ENCODE measurements at places on chromosomes 6 and 20.

DNA sequence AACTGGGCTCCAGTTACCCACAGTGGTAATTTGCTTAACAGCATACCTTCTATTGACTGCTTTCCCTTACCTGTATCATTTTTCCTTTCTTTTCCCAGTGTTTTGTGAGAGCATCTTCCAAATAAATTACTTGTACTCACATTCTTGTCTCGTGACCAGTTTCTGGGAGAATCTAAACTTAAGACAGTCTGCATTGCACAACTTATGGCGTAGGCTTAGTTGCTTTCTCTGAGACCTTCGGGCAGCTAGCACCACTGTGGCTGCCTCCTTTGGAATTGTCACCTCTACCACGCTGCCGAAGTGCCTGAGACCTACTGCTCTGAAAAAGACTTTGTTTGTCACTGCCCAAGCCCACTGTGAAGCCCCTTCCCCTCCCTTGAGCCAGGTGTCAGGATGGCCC, 188.1 kb upstream of the BMP2 start:
- DNase-seq = no peak

DNA sequence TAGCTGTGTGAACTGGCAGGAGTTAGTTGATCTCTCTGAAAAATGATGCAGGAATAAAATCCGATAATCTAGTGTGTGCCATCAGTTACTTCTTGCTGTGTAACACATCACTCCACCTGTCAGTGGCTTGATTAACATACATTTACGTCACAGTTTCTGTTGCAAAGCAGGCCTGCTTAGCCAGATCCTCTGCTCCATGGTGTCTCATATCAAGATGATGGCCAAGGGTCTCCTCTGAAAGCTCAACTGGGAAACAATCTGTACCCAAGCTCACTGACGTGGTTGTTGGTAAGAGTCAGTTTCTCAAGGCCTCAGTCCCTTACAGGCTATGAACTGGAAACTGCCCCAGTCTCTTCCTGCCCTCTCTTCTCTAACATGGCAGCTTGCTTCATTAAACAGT, 51.8 kb downstream of the FOXA2 start:
- no peak for DNase-seq

DNA sequence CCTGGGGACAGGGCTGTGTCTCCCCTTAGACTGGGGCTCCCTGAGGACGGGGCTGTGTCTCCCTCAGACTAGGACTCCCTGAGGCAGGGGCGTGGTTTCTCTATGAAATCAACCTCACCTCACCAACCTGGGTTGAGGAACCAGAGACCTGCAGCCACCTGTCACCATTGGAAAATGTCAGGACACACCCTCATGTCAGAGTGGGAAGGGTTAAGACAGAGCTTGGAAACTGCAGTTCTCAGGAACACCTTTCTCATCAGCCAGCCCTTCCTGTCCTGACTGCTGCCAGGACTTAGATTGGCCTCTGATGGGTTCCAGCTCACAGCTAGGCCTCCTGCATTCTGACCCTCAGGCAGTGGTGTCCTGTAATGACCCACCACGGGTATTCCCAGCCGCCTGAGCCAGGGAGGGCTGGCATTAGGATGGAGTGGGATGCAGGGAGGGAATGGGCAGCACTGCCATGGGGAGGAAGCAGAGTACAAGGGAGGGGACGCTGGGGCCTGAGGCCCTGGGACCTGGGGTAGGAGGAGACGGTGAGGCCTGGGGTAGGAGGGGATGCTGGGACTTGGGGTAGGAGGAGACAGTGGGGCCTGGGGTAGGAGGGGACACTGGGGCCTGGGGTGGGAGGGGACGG, 76.3 kb downstream of the MRPL14 start:
- no peak for DNase-seq

DNA sequence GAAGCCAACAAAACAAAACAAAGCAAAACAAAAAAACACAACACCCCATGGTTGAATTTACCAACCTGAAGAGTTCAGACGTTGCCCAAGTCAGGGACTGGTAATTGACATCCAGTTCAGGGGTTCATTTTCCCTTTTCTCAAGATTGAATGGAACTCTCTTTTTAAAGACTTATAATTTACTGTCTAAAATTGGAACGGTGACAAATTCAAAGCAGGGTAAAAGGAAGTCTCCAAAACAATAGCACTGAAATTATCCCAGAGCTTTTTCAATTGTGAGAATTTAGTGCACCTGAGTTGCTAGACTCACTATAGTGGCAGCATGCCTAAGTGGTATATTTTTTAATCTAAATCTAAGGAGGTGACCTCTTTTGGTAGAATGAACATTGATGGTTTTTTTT, 90.9 kb upstream of the PREP start:
- DNase-seq = no peak

DNA sequence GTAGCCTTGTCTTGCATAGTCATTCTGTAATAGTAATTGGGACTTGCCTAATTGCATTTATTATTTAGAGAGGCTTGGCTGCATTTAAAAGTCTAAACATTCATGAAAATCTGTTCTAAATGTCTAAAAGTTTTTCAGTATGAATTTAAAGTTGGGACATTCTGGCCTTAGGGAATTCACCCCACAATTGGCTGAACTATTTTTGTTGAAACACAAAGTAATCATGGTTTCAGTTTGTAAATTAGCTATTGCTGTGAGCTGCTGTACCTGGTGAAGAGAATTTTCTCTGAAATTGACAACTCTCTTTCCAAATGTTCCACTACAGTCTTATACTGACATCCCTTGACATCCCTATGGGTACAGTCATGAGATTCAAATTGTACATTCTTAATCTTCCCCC, 253.0 kb downstream of the FARS2 start:
- DNase-seq = no peak

DNA sequence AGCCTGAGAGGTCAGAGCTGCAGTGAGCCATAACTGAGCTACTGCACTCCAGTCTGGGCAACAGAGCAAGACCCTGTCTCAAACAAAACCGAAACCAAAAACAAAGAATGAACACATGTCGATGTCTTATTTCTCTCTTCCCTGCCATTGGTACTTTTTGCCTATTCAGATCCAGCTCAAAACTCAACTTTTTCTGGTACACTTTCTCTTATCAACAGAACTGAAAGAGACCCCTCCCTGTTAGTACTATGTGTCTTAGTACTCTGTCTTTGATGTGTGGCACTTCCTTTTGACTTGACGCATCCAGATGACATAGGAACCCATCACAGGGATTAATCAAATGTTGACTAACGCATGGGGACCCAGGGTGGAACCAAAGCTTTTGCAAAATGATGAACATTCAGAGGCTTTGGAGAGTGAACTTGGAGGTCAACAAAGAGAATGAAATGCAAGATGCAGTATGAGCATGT, 44.8 kb downstream of the AKAP12 start:
- DNase-seq = no peak

GRCh38 chr6:89250239-89250638, 33.1 kb upstream of the GABRR1 start:
- DNase-seq = no peak

- no peak for DNase-seq
These were observed 546 bp upstream of the KLHL32 start for GRCh38 chr6:96923871-96924493.

DNA sequence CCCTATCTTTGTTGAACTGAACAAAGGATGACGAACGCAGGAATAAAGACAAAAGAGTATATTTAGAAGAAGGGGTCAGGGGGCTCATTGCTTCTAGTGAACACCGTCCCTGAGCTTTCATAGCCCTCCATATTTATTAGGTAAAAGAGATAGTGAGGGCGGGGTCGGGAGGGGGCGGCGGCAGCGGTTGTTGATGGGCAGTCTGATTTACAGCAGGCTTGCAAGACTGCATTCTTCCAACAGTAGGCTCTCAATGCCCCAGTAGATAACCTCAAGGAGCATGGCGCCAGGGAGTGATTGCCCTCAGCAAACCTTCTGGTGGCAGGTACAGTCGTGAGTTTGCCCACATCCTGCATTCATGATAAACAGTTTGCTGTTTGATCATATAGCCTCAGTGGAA, 563.3 kb upstream of the SYNCRIP start:
- DNase-seq = no peak

DNA sequence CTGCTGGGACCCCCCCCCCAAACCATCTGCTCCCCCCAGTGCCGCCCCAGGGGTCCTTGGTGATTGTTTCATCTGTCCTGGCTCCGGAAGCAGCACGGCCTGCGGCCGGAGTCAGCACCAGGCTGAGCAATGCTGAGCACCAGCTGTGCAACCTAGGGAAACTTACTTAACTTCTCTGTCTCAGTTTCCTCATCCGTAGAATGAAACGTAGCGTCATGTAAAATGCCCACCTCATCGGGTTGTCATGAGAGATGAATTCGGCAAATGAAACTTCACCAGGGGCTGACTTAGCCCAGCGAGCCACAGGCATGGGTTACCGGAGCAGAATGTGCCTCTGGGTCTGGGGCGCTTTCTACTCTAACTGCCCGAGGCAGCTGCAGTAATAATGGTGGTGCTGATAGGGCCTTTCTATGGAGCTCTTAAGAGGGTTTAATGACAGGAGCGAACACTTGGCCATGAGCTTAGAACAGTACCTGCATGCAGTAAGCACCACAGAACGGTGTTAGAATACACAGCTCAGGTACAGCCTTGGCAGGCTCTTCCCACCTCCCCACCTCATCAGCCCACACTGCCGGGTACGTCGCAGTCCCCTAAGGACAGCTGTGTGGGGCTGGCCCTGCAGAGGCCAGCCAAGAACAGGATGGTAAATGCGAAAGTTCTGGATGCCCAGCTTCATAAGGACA, 1.7 kb downstream of the THBS2 start:
- no peak for DNase-seq

GRCh38 chr20:4545526-4545925, 176.2 kb upstream of the PRND start:
- peak; percentile 44 for DNase-seq

- DNase-seq = no peak
These were observed 386.2 kb upstream of the FLRT3 start for GRCh38 chr20:14723614-14724013.

- no peak for DNase-seq
These were observed 69.3 kb upstream of the SRSF6 start for GRCh38 chr20:43388268-43389002.

- DNase-seq = no peak
These were observed 11.3 kb upstream of the TFAP2A start for GRCh38 chr6:10425975-10426780.

DNA sequence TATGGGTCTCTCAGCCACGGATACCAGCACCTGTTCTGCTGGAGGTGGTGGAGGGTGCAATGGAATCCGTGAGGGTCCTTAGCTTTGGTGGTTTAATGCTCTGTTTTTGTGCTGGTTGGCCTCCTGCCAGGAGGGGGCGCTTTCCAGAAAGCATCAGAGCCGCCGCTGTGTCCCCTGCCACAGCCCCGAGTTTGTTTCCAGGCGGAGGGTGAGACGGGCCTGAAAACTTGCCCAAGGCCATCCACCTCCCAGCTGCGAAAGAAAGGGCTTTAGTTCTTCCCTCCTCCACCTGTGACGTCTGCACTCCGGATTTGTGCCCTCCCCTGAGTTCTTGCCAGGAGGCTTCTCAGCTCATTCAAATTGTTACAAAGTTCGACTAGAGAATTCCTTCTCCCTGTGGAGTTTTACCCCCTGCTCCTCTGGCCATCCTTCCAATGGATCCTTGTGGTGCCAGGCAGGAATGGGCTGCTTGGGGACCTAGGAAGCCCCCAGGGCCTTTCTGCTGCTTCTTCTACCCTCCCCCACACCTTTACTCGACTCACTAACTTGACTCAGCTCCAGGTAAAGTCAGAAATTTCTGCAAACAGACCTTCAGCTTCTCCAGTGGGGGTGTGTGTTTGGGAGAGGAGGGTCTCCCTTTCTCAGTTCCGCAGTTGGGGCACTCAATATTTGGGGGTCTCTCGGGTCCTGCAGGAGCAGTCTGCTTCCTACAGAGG, 873.7 kb downstream of the KIF16B start:
- DNase-seq = no peak

DNA sequence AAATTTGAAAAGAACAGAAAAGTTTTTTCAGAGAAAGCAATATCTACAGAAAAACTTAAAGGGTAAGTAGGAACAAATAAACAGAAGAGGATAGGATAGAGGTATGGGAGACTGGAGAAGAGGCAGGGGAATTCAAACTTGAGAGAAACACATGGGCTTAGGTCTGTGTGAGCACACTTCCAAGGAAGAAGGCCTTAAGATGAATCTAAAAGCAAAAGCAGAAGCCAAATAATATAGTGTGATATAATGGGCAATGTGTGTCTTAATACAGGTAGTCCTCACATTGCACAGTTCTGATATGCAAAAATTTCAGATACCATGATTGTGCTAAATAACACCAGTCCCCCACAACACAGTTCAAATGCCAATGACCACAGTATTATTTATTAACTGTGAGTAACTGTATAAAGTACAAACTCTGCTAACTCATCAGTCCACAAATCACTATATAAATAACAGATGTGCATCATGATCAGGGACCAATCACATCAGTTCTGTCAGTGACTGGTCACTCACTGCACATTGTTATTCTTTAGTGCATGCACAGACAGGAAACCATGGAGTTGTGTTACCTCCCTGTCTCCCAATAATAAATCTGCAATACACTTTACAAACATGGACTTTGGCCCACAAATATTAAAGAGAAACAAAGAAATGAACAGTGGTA, 18.6 kb downstream of the SNX14 start:
- no peak for DNase-seq

DNA sequence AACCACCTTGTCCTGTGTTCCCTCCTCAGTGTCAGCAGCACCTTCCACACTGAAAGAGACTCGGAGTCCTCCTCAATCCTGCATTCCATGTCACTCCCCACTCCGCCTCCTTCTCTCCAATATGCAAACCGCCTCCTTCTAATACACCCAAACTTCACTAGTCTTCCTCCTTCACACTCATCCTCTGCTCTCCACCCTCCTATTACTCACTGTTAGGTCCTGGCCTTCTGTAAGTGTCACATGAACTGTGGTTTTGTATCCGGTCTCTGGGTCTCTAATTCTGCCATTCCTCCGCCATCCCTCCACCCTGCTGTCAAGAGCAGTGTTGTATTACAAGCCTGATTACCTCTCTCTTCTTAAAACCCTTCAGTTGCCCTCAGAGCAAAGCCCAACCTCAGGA, 200.5 kb upstream of the CDYL start:
- no peak for DNase-seq

DNA sequence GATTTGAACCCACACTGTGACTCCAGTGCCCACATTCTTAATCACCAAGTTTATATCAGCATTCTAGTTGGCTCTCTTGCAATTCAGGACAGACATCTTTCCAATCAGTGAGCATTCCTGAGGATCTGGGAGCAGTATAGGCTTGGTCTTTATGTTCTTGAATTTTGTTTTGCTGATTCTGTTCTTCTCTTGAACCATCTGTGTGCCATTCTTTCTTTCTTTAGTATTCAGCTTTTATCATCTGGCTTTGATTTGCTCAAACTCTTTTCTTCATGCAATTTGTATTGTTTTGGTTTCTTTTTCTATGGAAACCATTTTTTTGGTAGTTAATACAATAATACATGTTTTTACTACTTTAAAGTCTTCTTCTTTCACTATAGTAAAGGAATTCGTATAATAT, 162.4 kb downstream of the CD109 start:
- DNase-seq = no peak

DNA sequence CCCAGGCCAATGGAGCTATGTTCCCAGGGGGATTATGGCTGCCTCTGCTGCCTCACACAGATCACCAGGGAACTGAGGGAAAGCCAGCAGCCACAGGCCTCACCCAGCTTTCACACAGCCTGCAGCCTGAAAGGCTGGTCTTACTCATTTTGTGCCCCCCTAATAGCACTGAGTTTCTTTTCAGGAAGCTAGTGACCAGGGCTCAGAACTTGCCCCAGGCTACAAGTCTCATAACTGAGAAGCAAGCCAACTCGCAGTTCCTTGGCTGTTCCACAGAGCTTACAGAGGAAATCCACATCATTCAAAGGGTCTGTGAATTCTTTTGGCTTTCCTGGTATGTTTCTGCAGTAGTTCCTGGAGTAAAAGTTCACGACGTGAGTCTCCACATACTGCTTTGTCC, 524.8 kb upstream of the GJE1 start:
- no peak for DNase-seq

GRCh38 chr6:149077208-149077607, 240.3 kb upstream of the TAB2 start:
- peak; percentile 90 for DNase-seq

Data from AG04449 (cell line).